ENCODE measurements at places on chromosomes 7 and 10.

- DNase-seq: no peak
Measured at GRCh38 chr7:34949361-34949760, 87.9 kb downstream of the DPY19L1 start.

DNA sequence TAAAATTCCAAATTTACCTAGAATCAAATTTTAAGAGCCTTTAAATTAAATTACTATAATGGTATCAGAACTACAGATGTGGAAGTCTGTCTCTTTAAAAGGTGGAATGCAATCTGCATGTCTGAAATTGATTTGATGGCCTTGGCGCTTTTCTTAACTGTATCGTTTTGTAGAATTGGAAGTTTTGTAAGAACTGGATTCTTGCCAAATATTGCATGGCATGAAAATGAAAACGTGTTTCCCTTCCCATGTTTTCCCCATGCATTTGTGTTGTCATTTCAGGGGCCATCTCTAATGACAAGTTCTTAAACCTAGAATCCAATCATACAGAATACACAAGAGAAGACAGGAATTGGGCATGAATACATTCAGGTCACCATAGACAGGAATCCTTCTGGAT, 162.5 kb downstream of the KIAA1217 start:
- DNase-seq: no peak

GRCh38 chr10:104077247-104077646, 8.4 kb downstream of the COL17A1 start:
- no peak for DNase-seq

DNA sequence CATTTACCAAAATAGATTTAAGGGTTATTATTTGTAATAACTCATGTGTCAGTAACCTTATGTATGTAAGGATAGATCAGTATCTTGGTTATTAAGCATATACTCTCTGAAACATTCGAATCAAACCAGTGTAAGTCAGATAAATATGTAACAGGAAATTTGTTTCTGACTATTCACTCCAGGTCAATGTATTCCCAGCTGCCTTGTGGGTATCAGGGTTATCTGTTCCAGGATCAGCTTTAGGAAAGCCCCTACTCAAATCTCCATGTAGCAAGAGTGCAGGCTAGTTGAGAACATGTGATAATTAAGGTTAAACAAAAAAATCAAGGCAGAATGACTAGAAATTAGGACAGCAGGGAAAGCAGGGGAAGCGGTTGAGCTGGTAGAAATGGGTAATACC, 201.7 kb downstream of the AUTS2 start:
- no peak for DNase-seq

DNA sequence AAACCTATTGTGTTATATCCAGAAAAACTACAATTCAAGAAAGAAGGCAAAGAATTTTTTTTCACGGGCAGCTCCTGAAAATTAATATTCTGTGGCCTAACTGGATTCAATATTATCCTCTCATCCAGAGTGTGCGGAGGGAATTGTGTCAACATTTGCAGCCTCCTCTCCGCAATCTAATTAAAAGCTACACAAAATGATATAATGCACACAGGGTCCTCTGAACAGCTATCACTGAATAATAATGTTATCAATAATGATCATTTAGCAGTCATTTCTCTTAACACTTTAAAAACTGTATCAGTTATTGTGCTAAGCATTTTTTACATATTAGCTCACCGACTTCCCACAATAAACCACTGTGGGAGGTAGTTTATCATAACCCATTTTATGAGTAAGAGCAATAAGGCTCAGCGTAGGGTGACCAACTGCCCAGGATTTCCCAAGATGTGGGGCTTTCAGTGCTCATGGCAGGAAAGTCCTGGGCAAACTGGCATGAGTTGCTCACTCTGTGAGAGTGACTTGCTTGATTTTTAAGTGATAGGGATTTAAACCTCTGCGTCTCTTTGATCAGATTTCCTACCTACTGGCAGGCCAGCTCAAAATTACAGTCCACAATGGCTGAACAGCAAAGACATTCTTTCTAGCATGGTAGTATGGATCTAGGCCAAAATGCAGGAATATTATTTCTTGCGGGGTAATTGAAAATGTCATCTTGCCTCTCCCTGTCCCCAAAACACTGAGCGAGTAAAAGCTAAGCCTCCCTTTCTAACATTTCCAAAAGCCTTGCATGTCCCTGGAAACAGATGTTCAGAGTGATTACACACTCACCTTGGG, 65.7 kb downstream of the AOAH start:
- no peak for DNase-seq

DNA sequence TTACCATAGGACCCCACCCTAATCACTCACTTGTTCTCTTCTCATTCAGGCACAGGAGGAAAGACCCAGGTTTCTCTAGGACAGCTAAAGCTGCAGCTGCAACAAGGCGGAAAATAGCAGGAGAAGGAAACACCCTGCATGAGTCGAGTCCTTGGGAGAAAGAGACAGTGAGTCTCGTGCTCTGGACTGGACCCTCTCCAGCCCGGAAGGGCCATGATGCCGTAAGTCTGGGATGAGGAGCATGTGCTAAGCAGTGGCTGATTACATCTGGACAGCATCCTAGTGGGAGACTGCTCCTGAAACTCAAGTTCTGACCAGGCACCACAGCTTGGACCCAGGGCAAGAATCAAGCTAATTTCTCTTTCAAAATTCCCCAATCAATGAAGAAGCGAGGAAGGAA, 39.4 kb downstream of the FBXW4 start:
- DNase-seq: no peak

GRCh38 chr7:141748396-141748795, 10.2 kb downstream of the SSBP1 start:
- DNase-seq: no peak

- no peak for DNase-seq
Measured at GRCh38 chr10:7487528-7487927, 76.7 kb upstream of the SFMBT2 start.

DNA sequence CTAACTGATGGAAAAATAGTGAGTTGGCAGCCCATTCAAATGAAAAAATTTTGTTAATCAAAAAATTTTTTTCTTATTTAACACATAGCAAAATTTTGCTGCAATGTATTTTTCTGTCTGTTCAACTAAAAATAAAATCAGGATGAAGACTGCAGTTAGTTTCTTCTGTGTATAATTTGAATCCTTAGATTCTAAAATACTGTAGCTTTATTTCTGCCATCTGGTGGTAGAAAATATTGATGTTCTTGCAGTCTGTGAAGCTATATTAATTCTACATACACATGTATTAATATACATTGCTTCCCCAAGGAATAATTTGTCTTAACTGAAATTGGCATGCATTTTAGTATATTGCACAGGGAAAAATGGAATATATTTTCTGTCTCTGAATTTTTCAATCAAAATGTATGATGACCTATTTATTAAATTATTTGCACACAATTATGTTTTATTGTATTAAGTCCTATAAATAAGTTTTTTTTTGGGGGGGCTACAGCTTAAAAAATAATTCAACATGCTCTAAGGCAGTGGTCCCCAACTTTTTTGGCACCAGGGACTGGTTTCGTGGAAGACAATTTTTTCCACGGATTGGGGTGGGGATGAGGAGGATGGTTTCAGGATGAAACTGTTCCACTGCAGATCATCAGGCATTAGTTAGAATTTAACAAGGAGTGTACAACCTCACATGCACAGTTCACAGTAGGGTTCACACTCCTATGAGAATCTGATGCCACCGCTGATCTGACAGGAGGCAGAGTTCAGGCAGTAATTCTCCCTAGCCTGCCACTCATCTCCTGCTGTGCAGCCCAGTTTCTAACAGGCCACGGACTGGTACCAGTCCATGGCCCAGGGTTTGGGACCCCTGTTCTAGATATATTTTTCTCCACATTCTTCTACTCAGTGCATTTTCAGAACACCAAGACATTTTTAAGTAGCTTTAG, 119.4 kb downstream of the GNAT3 start:
- peak; percentile 66 for DNase-seq

GRCh38 chr10:116660860-116661259, 40.1 kb downstream of the PNLIPRP2 start:
- DNase-seq: no peak
